Adrenal gland (tissue), 19 donors: ENCODE measurements at places on chromosomes 5 and 9. TPM values are rescaled to one million over a fixed set of nuclear protein-coding genes. Genes with fewer than 3 reads are reported as not detected.
A peak's percentile ranks its signal among the peaks of the same experiment; 100 is the strongest.

GRCh38 chr5:154115291-154115690, 75.2 kb upstream of the GALNT10 start:
- no peak for DNase-seq

GRCh38 chr9:10232352-10232930, 380.4 kb downstream of the PTPRD start:
- no peak for DNase-seq

- DNase-seq = peak; percentile 43
Measured at GRCh38 chr9:107358986-107359385, 75.9 kb downstream of the RAD23B start.

DNA sequence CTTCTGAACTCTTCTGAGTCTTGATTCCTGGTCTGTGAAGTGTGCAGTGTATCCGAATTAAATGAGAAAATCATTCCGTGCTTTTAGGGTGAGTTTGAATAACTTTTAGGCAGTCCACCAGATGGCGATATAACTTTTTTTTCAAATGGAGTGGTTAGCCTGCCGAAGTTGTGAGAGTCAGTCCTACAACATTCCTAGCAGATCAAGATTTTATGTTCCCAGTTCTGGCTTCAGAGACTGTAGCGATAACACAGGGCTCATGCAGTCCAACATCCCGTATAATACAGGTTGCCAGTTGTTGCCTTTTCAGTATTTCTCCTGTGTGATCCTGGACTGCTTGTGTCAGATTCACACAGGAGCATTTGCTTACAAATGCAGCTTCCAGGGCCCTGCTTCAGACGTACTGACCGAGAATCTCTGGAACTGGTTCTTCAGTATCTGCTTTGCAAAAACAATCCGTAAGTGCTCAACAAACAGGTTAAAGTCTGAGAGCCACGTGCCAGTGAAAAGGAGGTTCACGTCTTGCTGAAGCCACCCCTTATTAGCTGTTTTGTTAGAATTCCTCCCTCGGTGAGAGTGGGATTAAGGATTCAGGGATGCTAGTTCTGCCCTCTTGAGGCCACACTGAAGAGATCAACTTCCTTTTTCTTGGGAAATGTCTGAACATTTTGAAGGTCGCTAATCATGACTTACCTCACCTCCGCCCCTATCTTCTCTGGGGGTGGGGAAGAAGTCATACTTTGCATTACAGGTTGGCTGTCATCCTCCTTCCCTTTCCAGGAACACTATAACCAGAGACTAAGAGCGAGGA, 22.8 kb downstream of the SMIM3 start:
- DNase-seq = peak; percentile 46

DNA sequence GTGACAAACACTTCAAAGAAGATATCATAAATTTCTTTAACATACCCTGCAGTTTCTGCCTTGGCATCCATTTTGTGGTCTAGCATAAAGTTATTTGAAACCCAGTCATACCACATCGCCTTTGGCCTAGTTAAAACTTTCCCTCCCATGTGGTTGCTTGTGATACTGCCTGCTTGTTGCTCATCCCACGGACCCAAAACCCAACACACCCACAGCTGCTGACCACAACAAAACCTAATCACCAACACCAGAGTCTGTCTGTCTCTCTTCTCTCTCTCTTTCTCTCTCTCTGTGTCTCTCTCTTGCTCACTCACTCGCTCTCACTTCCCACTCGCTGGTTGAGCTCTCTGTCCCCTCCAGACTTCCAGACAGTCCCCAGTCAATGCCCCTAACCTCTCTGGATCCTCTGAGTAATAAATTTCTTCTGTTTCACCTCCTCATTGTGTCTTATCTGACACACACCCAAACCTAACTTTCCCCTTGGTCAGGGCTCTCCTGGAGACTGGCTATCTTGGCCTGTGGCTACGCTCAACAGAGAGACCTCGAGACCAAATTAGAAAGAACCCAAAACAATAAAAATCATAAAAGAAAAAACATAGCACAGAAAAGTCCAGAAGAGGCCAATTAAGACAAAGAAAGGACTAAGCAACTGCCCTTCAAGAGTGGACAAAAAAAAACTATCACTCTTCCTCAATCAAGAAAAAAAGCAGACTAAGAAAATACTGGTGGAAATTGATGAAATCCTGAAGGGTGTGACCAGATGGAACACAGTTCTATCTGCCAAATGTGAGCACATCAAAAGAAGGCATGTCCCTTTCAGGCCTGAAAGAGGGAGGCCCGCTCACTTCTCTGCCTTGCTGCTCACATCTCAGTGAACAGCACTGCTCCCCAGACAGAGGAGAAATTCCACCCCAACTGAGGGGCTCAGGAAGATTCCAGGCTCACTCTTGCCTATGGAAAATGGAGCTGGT, 41.5 kb downstream of the TTLL11 start:
- DNase-seq = no peak

Gene RIC1
- 11.3 TPM for polyA plus RNA-seq
